ENCODE measurements at places on chromosomes 1 and 21.

- DNase-seq, result no peak
Measured at GRCh38 chr1:116318897-116319296, 54.1 kb upstream of the ATP1A1 start.

DNA sequence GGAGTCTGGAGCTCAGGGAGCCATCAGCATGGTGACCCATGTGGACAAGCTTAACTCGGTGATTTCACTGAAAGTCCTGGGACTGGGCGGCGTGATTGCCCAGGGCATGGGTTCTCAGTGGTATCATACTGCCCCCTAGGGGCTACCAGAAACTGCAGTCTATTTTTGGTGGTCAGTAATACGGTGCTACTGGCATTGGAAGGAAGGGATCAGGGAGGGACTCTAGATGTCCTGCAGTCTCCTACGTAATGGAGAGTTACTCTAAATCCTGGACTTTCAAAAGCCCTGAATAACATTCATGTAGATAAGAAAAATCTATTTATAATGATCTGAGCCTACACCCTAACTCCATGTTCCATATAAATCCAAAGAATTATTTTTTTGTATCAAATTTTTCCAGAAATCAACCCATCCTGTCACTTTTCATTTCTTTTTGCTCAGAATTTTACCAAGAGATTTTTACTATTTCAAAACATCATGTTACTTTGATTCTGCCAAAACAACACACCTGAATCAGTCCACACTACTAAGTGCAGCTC is 37.3 kb downstream of the PABPC4 start:
- peak; percentile 36 for DNase-seq

GRCh38 chr1:26608895-26609294 is 79.3 kb downstream of the RPS6KA1 start:
- no peak for DNase-seq

DNA sequence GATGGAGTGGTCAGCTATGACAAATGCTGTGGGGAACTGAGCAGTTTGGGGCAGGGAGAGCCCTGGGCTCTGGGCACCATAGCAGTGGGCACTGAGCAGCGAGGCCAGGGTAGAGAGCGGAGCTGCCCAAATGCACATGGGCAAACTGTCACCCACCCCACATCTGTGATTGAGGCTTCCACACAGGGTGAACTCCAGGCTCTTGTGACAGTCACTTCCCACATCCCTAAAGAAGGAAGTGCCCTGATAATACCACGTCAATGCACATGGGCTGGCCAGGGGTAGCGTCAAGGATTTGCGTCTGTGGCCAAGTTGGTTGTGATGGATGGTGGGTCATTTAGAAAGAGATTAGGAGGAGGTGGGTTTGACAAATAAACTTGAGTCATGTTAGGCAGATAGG is 2.6 kb upstream of the GUCA2B start:
- DNase-seq, result no peak

- no peak for DNase-seq
Measured at GRCh38 chr1:182610606-182611194, 6.5 kb upstream of the RGS16 start.

GRCh38 chr1:80847904-80848303 is 952.8 kb upstream of the ADGRL2 start:
- no peak for DNase-seq

GRCh38 chr21:45294509-45295291 is 7.0 kb upstream of the POFUT2 start:
- no peak for DNase-seq

DNA sequence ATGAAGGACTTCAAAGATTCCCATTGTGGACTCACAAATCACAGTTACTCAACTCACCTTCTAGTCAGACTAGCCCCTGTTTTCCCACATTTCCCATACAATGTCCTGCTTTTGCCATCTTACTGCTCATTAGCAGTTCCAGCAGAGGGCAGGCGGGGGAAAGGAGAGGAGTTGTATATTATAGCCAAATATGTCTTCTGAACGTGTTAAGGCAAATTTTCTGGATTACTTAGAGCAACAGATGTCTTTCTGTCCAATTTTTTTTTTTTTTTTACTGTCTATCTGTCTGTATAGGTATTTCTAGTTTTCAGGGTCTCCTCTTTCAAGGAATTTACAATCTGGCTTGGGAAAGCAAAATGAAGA is 29.9 kb upstream of the DDAH1 start:
- DNase-seq, result no peak

All from cerebellar nuclear complex (tissue), 1 donor.